ENCODE measurements at places on chromosomes 7 and 10.
A peak's percentile ranks its signal among the peaks of the same experiment; 100 is the strongest.

DNA sequence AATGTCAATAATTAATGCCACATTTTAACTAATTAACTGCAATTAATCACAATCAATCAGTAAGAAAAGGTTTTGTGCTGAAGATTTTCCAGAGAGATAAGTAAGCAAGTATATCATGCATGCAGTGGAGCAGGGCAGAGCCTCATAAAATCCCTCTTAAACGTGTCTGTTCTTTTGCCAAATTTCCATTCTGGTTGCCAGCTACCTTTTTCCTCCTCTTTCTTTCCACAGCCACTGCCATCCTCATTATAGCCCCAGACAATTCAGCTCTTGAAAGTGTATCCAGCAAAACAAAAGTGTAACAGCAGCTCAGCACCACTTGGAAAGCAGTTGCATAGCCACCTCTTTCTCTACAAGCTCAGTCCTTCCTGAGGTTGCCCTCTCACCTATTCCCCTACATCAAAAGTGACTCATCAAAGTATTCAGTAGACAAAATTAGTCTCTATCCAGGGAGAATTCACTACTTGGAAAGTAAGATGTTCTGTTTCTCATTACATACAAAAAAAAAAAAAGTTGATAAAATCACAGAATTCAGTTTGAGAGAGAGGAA lies 26.9 kb upstream of the EPHB6 start:
- no peak for DNase-seq

- DNase-seq: no peak
Measured at GRCh38 chr10:127892743-127893142, at the start of gene CLRN3. TSS of gene CLRN3 (minus strand) at chr10:127892941. CDS start at chr10:127892784, 157 bp downstream.

GRCh38 chr7:76191783-76192240 lies 9.9 kb upstream of the SRRM3 start:
- DNase-seq: no peak

DNA sequence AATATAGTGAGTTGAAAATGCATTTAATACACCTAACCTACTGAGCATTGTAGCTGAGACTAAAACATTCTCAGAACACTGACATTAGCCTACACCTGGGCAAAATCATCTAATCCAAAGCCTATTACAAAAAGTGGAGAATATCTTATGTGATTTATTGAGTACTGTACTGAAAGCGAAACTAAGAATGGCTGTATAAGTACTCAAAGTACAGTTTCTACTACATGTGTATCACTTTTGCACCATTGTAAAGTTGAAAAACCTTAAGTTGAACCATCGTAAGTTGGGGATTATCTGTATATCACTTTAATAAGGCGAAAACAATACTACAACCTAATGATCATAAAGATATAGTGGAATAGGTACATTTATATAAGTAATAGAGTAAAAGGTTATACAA lies 45.4 kb upstream of the GRB10 start:
- no peak for DNase-seq

DNA sequence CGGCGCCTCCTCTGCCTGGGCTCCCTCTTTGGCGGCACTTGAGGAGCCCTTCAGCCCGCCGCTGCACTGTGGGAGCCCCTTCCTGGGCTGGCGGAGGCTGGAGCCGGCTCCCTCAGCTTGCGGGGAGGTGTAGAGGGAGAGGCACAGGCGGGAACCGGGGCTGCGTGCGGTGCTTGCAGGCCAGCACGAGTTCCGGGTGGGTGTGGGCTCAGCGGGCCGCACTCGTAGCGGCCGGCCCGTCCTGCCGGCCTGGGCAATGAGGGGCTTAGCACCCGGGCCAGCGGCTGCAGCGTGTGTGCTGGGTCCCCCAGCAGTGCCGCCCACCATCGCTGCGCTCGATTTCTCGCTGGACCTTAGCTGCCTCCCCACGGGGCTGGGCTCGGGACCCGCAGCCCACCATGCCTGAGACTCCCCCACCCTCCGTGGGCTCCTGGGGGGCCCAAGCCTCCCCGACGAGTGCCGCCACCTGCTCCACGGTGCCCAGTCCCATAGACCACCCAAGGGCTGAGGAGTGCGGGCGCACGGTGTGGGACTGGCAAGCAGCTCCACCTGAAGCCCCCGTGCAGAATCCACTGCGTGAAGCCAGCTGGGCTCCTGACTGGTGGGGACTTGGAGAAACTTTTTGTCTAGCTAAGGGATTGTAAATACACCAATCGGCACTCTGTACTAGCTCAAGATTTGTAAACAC lies 73.8 kb upstream of the KMT2E start:
- no peak for DNase-seq

DNA sequence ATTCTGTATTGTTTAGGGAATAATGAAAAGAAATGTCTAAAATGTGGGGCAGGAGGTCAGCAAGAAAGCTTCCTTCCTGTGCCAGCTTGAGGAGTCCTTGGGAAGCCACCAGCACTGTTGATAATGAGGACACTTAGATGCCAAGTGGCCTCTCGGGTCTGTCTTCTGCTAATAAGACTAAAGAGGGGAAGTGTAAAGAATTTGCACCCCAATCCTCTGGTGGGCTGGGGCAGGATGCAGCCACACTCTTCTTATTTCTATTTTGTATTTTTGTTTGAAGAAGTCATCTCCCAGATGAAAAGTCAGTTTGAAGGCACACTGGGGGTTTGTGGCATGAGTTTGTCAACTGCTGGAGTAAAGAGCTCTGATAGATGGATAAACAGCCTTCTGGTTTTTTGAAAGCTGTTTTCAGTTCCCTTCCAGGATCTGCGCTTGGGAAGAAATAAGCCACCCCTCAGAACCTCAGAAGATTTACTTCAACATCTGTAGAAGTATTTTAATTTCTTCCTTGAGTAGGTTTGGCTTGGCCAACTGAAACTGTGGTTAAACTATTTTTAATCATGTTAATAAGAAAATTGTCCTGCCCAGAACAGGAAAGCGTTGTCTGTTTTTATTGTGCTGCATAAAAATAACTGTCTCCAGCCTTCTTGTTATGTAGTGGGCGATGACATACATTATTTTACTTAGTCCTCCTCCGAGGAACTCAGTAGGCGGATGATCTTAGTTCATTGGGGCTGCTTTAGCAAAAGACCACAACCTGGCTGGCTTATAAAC lies 128.8 kb upstream of the GPR26 start:
- no peak for DNase-seq

DNA sequence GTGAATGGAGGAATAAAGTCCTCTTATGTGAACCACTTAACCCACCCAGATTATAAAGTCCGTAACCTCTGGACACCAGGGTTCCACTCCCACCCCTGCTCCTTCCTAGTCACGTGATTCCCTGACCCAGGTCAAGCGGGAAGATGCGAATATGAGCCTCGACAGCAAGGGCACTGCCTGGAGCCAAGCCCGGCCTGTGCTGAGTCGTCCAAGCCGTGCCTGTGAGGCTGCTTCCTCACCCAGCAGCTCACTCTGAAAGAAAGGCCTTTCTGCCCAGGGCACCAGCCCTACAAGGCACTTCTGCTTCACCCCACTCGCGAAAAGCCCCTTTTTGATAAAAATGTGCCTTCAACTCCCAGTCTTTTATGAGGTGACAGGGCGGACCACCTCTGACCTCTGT lies 85.8 kb downstream of the CYTH3 start:
- no peak for DNase-seq

DNA sequence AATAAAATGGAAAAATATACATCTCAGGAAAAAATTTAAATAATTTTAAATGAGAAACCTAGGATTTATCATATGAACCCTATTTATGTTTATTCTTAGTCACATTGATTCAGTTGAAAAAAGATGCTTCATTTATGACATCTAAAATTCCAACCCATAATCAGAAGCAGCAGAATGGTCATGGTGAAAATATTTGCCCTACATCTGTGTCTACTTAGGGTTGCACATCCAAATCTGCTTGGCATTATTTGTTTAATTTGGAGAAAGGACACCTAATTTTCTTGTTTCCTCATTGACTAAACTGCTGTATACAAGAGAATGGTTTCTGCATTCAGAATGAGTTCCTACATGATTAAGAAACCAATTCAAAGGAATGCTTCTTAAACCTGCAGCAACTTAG lies 72.9 kb upstream of the SKAP2 start:
- DNase-seq: no peak

DNA sequence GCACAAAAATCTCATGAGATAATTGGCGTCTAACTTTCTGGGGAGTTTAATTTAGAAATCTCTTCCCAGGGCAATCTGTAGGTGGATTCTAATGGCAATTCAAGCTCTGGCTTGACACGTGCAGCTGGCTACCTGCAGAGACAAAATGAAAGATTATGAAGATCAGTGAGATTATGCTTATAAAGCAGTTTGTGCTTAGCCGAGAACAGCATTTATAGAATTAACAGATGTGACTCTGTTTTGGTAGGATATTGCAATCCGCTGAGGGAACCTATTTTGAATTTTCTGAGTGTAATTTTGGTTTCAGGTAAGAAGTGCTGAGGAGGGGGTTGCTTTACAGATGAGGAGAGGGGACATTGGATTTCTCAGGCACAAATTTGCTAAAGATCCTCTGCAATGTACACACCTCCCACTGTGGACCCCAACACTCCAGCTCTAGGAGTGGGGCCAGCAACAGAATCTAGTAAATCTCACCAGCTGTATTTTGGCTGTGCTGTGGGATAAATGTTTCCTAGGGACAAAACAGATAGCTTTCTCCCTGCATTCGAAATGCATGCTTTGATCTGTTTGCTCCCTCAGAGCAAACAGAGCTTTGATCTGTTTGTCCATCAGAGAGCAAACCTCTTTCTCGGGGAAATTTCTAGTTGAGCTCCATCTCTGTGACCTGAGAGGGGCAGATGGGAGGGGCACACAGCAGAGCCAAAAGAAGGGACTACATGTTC lies 7.4 kb downstream of the GJD4 start:
- DNase-seq: no peak

DNA sequence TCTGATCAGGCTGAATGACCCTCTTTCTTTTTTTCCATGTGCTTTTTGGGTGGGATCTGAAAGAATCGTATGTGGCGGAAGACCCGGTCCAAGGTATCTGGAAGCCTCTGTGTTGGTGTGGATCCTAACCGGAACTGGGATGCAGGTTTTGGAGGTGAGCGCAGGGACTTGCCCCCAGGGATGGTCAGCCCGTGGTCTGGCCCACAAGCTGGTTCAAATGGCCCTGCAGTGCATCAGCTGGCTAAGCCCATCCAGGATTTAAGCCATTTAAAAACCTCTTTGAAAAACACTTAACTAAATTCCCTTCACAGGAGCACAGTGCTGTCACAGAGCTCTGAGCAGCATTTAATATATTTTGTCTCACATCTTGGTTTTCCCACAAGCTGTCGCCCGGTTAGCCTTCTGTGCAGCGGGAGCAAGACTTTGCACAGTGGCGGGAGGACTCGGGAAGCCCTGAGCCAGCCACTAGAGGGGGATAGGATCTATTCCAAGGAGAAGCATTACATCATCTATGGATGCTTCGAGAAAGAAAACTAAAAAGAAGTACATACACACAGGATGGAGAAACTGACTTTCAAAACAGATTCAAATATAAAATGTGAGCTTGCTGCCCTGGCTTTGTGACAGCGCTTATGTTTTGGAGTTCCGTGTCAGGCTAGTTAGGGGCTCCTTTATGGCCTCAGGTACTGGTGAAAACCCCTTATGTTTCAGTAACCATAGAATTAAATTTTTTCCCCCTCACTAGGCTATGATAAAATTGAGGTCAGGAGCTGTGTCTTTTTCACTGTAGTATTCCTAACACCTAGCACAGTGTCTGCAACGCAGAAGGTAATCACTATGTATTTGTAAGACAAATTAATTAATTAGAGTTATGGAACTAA lies 11.3 kb downstream of the CPA2 start:
- DNase-seq: peak; percentile 67

DNA sequence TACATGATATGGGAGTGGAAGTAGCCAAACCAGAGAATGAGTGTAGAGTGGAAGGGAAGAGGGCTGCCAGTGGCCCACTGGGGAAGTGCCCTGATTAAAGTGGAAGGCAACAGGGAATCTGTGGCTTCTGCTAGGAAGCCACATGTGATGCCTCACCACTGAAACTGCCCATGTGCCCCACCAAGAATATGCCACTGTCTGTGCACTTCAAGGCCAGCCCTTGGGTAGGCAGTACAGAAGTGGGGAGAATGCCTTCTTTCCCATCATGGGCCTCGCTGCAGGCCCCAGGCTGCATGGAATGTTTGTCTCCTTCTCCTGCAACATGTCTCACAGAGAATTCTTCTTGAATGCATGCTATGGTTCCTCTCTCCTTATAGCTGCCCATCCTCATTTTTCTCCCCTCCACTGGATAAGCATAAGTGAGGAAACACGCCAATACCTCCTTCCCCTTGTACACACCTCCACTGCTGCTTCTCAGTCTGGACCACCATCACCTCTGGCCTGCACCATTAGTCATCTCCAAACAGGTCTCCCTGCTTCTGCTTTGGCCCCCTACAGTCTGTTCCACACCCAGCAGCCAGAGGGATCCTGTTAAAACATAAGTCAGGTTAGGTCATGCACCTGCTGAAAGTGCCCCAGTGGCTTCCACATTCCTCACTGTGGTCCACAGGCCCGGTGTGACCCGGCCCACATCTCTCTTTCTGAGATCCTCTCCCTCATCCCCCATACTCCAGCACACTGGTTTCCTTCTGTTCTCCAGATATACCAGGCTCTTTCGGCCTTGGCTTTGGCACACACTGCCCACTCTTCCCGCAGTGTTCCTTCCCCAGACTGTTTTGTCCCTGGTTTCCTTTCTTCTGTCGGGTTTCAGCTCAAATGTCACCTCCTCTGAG lies 37.1 kb downstream of the SNX10 start:
- DNase-seq: no peak

- no peak for DNase-seq
Measured at GRCh38 chr10:125264757-125265578, 104.6 kb upstream of the CTBP2 start.

- DNase-seq: no peak
Measured at GRCh38 chr7:32042900-32043299, 27.3 kb downstream of the PDE1C start.

DNA sequence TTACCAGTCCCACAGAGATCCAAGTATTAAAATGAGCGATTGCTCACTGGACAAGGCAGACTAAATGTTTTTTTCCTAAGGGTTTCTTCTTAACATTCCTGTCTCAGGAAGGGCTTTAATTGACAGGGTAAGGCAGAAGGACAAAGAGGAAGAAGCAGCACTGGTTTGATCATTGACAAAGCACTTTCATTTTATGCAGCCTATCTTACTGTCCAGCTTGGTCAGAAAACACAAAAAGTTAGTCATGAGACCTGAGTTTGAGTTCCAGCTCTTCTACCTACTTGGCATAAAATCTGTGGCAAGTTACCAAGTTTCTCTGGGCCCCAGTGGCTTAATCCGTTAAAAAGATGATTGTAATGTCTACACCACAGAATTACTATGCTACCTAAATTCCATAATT lies 458.5 kb downstream of the GFRA1 start:
- no peak for DNase-seq

DNA sequence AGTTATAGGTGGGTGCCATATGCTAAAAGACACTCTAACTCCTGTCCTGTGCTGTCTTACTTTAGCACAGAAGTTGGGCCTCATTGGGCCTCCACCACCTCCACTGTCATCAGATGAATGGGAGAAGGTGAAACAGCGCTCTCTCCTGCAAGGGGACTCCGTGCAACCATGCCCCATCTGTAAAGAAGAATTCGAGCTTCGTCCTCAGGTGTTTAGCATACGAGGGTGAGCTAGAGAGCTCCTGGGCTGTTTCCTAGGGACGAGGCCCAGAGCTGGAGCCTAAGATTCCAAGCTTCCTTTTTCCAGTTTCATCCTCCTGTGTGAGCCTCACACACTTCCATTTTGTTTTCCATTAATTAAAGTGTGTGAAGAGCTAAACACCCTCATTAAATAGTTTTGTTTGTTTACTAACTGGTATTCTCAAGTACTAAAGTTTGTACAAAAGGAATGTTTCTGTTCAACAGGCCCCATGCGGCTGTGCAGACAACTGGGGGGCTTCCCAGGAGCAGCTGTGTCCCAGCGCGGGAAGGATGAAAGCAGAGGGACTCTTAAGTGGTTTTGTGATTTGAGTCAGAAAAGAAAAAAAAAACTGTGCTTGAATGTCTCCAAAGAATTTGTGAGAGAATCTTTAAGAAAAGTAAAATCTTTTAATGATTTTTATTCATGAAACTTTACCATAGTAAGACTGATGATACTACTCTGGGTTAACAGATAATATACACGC lies 14.1 kb downstream of the RNF32 start:
- no peak for DNase-seq

All from adipocyte (in vitro differentiated cells).